ENCODE measurements at places on chromosomes 3 and 15.

DNA sequence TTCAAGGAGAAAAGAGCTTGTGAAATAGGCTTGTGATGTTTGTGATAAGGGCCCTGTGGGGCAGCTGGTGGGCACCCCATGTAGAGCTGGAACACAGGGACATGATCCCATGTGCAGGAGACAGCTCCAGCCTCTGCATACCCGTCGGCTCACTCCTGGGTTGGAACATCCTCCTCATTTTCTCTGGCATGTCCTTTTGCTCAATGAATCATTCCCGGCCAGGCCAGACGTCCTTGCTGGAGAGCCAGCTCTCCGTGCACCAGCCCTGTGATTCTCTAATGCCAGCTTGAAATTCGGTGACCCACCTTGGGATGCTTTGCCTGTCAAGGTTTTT lies 77.3 kb downstream of the SMAD3 start:
- no peak for DNase-seq

- DNase-seq: no peak
Measured at GRCh38 chr3:20013396-20013795, 1.3 kb upstream of the PP2D1 start.

DNA sequence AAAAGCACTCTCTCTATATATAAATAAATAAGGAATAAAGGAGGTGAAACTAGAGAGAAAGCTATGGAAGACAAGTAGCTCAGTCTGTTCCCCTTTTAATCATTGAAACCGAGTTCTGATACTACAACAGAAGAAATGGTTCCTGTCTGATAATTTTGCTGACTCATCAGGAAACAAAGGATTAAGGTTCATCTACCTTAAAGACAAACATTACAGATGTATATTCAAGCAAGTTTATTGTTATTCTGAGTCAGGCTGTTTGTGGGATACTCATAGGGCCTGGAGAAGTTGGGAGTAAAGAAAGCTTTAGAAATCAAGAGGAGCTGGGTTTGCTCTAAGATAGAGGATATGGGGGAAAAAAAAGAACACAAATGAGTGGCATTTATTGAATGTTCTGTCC lies 566.0 kb downstream of the ROBO2 start:
- no peak for DNase-seq

- DNase-seq: no peak
Measured at GRCh38 chr3:186466391-186466974, 77.7 kb downstream of the CRYGS start.

DNA sequence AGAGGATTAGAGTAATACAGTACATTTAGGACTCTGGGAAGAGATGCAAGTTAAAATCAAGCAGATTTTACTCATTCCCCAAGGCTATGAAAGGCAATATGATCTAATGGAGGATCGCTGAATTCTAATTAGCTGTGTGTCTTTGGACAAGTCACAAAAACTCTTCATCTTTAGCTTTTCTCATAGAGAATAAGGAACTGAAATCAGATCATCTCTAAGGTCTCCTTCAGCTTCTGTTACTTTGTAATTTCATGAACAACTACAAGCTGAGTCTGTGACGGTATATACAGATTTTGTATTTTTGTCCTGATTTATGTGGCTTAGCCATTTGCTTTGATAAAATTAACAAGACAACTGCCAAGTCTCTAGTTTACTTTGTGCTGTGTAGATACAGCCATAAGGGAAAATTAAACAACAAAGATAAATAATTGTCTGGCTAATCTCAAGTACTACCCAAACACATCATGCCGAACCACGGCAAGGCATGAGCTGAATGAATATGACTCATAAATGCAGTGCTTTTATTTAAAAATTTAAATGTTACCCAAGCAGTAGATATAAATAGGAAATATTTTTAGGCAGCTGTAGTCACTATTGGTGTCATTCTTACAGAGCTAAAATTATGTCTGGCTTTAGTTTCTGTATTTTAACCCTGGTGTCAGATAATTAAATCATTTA lies 81.5 kb downstream of the GAP43 start:
- DNase-seq: no peak

DNA sequence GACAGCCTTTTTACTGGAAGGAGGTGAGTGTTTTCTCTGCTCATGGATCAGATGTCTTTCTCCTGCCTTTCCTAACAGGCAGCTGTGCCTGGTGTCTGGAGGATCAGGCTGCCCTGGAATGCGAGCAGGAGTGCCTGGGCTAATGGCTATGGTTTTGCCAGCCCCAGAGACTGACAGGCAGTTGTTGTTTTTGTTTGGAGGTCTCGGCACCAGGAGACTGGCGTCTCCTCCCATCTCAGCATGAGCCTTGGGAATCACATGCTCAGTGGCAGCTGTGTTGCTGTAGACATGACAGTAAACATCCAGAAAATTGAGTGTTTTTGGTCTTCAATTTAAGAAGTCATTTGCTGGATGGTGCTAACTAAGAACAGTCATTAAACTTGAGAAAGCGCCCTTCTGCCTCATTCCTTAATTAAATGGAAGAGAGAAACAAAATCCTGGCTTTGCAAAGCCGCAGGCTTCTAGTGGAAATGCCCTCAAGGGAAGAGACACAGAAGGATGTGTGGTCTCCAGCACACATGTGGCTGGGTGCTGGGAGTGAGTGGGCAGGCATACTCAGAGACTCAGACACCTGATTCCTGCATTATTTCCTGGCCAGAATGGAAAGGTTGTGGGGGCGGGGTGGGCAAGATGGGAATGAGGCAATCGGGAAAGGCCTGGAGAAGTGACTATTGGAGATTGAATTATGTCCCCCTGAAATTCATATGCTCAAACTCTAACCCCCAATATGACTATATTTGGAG lies 97.0 kb upstream of the NMNAT3 start:
- DNase-seq: peak; percentile 66

DNA sequence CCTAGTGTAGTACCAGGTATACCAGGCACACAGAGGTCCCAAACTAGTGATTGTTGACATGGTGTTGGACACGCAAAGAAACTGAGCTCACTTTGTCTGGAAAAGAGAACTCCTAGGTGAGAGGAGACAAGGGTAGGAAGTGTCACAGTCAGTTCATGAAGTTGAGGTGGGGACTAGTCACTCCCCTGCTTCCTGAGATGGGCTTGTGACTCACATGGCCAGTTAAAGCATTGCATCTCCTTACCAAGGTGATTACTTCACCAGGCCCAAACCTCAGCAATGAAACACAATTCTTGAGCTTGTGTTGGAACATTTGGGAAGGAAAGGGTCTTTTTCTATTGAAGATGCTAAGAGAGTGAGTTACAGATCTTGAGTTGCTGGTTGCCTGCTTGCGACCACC lies 49.2 kb upstream of the RAD18 start:
- DNase-seq: no peak

GRCh38 chr15:81384891-81385720 lies 11.1 kb upstream of the TMC3 start:
- no peak for DNase-seq

DNA sequence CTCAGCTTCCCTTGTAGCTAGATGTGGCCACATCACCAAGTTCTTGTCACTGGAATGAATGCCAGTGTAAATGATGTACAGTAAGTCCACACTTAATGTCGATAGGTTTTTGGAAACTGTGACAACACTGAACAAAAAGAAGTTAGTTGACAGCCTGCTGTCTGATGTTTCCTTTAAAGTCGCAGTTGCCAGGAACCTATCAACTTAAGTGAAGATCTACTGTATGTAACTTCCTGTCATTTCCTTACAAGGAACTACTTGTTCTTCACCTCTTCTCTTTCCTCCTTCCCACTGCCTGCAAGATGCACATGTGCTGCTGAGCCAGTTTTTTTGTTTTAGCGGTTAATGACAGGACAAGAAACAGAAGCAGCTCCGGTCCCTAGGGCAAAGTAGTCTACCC lies 44.6 kb downstream of the HDGFL3 start:
- no peak for DNase-seq

GRCh38 chr15:100112636-100113305 lies 229.0 kb downstream of the ADAMTS17 start:
- no peak for DNase-seq

DNA sequence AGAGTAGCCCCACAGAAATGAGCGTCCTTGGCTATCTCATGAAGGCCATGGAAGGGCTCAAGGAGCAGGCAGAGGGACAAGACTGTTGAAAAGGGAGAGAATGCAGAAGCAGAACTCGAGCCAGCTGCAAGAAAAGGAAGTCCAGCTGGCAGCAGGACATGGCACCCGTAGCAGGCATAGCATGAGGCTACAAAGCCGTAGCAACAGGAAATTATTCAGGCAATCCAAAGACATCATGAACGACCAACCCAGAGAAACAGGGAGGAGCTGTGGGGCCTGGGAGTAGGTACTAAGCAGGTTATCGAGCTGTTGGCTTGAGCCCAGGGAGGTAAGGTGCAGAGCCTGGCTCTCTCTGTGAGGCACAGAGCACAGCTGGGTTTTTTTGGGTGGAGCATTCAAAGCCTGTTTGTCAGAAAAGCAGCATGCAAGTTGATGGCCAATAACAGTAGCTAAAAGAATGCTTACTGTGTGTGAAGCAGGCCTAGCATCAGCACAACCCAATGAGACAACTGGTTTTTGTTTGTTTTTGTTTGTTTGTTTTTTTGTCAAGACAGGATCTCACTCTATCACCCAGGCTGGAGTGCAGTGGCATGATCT lies 144.0 kb upstream of the SMAD3 start:
- DNase-seq: no peak

- DNase-seq: no peak
Measured at GRCh38 chr3:105362021-105362665, 4.6 kb upstream of the ALCAM start.

GRCh38 chr3:37712918-37713817 lies 148.5 kb upstream of the CTDSPL start:
- DNase-seq: no peak

DNA sequence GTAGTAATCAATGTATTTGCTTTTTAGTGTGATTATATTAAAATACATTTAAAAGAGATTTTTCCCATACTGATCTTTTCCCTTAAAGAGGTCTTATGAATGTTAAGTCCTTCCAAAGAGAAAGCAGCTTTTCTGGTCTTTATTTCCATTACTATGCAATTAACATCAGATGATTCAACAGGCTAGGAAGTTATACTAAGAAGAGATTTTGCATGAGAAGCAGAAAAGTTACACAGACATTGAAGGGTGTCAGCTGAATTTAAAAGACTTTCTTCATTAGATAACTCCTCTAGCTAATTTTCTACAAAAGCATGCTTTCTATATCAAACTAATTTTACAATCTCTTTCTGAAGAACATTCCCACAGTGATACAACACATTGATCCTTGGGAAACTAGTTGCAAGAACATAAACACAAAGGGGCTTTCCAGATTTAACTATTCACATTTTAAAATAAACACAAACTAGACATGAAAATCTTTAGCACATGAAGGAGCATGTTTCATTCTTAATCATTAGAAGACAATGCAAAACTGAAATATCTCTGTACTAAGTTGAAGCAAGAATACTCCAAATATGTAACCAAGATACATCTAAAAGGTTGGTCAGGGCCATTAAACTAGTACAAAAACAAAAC lies 965.8 kb downstream of the ROBO1 start:
- no peak for DNase-seq

GRCh38 chr3:39134305-39134704 lies 19.1 kb downstream of the CSRNP1 start:
- no peak for DNase-seq

DNA sequence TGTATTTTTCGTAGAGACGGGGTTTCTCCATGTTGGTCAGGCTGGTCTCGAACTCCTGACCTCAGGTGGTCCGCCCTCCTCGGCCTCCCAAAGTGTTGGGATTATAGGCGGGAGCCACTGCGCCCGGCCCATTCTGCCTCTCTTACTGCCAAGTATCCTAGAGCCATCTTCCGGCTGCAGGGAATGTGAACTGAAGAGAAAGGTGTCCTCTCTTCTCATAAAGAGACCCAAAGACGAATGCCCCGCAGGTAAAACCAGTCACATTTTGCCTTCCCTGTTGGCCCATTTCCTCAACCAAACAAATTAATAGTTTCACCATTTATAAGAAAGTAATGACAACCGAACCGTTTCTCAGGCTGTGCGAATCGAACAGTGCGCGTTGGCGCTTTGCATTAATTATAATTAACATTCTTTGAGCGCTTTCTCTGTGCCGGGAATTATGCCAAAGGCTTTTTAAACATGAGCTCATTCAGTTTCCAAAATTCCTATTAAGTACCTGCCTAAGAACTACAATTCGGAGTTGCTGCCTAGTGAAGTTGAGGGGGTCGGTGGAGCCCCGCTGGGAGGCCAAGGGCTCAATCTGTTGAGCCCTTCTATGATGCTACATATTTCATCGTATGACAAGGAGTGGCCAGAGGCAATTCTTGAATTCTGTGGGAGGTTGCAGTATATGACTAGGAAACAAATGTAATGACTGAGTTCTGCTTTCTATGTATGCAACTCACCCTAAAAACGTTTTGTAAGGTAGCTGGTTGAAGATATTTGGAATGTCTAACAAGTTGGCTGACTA lies 819 bp upstream of the RPL24 start:
- no peak for DNase-seq

- DNase-seq: no peak
Measured at GRCh38 chr3:7646851-7647250, 785.9 kb downstream of the GRM7 start.

- DNase-seq: no peak
Measured at GRCh38 chr3:52441772-52442332, 3.1 kb downstream of the SEMA3G start.

DNA sequence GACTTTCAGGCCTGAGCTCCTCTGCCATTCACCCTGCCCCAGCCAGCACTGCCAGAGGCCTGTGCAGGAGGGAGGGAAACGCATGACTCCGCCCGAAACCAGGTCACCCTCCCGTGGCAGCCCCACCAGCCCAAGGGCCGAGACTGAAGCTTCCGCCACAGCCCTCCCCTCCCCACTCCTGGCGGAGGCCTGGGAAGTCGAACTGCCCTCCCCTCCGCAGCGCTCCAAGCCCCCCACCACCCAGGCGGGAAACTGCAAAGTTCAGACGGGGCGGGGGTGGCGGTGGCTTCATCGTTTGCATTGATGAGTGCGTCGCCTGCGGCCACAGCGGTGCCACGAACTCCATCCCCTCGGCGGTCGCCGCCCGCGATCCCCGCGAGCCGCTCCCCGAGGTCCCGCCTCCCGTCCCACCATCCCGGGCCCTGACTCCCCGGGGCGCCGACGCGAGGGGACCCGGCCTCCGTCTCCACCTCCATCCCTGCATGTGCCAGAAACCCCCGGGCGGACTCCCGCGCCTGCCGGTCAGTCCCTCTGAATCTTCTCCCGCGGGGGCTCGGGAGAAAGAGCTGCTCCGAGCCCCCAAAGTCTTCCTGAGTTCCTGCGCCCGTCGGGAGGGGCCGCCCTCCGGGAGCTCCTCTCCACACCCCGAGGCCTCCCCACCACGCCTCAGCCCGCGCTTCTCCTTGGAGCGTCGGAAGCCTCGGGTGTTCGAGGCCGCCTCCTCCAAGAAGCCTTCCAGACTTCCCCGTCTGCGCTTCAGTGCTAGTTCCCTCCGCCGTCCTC lies 698 bp downstream of the MELTF start:
- no peak for DNase-seq

- no peak for DNase-seq
Measured at GRCh38 chr3:110243081-110243480, 828.5 kb upstream of the NECTIN3 start.

GRCh38 chr3:122409446-122409845 lies 6.4 kb downstream of the WDR5B start:
- no peak for DNase-seq

- DNase-seq: no peak
Measured at GRCh38 chr3:24123596-24123995, 178.5 kb downstream of the NR1D2 start.

All from NCI-H2107 (cell line).